ENCODE measurements at places on chromosomes 3 and 15.

DNA sequence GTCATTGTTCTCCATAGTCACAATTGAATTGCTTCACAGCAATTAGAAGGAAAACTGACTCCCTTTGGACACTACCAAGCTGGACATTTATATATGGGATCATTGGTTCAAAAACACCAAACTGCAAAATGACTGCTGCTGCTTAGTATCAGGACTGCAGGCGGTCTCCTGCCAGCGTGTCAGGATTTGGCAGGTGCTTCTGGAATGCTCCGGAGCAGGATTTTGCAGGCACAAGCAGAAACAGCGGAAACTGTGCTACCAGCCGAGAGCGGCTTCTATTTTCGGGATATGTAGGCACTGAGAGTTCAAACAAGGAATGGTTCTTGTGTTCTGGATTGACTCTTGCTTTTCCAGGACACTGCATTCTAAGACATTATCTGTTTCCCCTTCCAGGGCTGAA, 95.5 kb downstream of the SSR3 start:
- DNase-seq: no peak

GRCh38 chr3:45737234-45737633, 48.0 kb downstream of the SACM1L start:
- DNase-seq: no peak

GRCh38 chr3:123488645-123489347, 39.9 kb upstream of the ADCY5 start:
- no peak for DNase-seq

- no peak for DNase-seq
Measured at GRCh38 chr15:68464448-68465090, 32.6 kb upstream of the ITGA11 start.

DNA sequence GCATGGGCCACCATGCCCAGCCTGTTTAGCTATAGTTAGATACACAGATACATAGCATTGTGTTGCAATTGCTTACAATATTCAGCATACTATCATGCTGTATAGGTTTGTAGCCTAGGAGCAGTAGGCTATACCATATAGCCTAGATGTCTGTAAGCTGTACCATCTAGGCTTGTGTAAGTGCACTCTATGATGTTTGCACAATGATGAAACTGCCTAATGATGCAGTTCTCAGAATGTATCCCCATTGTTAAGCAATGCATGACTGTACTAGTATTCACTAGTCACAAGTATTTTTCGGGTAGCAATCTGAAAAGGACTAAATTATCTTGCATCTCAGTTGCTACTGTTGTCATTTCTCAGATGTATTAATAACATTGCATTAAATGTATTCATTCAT, 16.0 kb downstream of the PIGB start:
- DNase-seq: no peak
